ENCODE measurements at places on chromosomes 1 and 21.
A peak's percentile ranks its signal among the peaks of the same experiment; 100 is the strongest.

DNA sequence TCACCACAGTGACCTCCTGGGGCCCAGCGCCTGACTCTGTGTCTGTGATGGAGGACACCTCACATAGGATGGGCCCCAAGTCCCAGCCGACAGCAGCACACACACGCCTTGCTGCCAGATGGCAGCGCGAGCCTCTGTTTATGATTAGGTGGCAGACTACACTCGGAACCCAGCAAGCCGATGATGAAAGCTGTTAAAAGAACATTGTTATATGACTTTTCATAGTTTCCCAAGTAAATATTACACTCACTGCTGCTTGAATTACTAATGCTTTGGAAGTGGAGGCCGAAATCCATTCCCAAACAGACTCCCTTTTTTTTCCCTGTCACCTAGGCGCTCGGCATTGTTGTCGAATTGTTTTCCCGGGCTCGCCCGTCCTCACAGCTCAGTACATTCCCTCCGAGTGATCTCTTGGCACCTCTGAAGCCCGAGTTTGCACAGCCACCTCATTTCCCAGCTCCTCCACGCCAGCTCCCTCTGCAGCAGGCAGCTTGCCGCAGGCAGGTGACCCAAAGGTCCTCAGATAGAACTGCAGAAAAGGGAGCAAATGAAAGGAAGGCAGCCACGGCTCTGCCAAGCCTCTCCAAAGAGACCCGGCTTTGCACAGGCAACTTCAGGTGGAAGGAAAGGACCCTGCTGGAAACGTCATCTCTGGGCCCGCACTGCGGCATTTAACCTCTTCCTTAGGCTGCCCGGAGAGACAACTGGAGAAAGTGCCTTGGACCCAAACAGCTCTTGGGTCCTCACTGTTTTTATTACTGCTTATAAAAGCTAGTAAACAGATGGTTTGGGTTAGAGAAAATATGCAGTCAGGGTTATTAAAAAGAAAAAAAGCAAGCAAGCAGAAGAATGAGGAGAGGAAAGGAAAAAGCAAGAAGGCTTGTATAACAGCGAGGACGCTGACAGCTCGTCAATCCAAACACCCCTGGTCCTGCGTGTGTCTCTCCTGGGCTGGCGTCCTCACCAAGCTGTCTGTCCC is 72.2 kb upstream of the SLC25A33 start:
- no peak for DNase-seq

- peak; percentile 21 for DNase-seq
Observed at GRCh38 chr1:183218971-183219615, 33.0 kb downstream of the LAMC2 start.

- DNase-seq: no peak
Observed at GRCh38 chr1:223479718-223480425, 86.7 kb downstream of the CCDC185 start.

DNA sequence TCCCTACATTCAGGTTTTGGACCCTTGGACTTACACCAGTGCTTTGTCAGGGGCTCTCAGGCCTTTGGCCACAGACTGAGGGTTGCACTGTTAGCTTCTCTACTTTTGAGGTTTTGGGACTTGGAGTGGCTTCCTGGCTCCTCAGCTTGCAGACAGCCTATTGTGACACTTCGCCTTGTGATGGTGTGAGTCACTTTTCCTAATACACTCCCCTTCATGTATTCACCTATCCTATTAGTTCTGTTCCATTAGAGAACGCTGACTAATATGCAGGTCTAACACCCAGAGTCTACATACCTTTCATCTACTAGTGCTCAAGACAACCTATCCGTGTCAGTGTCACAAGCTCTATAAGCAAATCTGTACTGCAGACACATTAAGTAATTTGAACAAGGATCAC is 605.3 kb downstream of the KCNT2 start:
- peak; percentile 35 for DNase-seq

- no peak for DNase-seq
Observed at GRCh38 chr1:193141804-193142203, 20.0 kb downstream of the CDC73 start.

- DNase-seq: peak; percentile 12
Observed at GRCh38 chr1:236759252-236759859, 35.7 kb upstream of the MTR start.

- DNase-seq: no peak
Observed at GRCh38 chr1:22024485-22025367, 23.3 kb downstream of the CELA3A start.

DNA sequence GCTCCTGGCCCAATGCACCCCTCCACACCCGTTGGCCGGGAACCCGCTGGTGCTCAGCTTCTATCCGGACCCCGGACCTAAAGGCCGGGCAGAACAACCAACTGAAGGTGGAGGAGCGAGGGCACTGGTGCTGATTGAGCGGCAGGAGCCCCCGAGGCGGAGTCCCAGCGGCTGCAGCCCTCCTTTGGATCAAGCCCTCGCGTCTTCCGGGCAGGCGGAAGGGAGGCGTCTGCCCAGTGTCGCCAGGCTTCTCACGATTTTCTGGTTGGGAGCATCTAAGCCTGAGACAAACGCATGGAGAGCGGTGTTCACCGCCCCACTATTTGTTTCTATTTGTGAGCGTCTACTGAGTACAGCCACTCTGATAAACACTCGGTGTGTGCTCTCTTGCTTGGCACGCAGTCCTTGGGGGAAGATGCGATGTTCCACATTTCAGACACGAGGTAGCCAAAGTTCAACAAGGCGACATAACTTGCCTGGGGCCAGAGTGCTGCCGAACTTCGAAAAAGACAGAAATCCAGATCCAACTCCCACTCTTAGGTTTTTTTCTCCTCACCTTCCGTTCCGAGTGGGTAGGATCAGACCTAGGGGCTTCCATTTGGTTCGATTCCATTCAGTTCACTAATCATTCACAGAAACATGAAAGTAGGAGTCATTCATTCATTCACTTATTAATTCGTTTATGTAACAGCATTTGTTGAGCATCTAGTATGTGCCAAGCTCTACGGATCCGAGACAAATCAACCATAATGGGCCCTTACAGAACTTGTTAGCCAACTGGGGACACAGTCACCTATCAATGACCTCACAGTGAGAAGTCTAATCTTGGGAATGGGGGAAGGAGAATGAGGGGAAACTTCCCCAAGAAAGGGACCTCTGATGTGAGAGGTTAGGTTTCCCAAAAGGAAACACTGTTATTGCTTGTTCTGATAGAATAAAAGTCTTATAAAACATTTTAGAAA is 4.9 kb upstream of the DMRTA2 start:
- no peak for DNase-seq

DNA sequence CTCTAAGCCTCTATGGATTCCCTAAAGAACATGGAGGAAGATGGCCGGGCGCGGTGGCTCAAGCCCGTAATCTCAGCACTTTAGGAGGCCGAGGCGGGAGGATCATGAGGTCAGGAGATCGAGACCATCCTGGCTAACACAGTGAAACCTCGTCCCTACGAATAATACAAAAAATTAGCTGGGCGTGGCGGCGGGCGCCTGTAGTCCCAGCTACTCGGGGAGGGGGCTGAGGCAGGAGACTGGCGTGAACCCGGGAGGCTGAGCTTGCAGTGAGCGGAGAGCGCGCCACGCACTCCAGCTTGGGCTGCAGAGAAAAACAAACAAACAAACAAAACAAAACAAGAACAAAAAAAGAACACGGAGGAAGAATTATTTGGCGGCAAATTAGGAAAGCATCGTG is 5.8 kb upstream of the ZNF326 start:
- no peak for DNase-seq

DNA sequence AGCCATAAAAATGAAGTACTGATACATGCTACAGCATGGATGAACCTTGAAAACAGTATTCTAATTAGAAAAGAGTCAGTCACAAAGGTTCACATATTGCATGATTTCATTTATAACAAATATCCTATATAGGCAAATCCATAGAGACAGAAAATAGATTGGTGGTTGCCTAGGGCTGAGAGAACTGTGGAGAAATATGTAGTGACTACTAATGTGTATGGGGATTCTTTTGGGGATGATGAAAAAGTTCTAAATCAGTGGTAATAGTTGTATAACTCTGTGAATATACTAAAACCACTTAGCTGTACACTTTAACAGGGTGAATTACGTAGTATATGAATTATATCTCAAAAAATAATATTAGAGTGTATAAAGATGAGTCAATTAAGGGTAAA is 45.8 kb downstream of the RNF115 start:
- DNase-seq: no peak

GRCh38 chr1:225876900-225877510 is 5.2 kb downstream of the TMEM63A start:
- DNase-seq: no peak

DNA sequence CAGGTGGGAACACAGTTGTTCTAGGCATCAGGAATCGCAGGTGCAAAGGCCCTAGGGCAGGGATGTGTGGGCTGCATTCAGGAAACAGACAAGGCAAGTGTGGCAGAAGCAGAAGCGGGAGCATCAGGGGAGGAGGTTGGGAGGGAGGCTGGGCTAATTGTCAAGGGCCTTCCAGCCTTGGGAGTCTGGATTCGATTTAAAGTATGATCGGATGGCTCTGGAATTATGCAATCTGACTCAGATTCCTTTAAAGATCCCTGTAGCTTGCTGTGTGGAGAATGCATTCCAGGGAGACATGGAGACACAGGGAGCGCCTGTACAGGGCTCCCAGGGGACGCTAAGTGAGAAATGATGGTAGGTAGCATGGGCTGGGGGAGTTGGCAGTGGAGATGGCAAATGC is 86.5 kb downstream of the LACTBL1 start:
- no peak for DNase-seq

- DNase-seq: no peak
Observed at GRCh38 chr1:212864201-212864600, 6.1 kb downstream of the FLVCR1 start.

DNA sequence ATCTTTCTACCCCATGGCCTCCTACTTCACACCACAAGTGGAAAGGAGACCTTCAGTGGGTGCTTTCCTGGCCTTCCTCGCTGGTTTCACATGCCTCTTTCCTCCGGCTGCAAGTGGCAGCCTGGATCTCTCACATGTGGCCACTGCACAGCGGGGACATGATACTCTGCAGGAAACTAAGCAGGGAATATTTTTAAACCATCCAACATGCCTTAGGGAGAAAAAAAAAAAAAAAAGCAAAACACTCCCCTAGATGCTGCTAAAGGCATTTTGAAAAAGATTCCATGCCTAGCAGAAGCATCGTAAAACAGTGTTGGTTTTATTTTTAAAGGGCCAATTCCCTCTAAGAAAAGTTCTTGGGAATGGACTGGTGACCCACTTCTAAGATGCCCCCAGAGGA is 12.2 kb upstream of the GJA5 start:
- no peak for DNase-seq

GRCh38 chr1:6914706-6915105 is 129.5 kb downstream of the CAMTA1 start:
- DNase-seq: no peak

GRCh38 chr1:54606990-54607325 is 16.4 kb downstream of the FAM151A start:
- no peak for DNase-seq

- DNase-seq: no peak
Observed at GRCh38 chr1:86970938-86971337, 56.5 kb downstream of the HS2ST1 start.

DNA sequence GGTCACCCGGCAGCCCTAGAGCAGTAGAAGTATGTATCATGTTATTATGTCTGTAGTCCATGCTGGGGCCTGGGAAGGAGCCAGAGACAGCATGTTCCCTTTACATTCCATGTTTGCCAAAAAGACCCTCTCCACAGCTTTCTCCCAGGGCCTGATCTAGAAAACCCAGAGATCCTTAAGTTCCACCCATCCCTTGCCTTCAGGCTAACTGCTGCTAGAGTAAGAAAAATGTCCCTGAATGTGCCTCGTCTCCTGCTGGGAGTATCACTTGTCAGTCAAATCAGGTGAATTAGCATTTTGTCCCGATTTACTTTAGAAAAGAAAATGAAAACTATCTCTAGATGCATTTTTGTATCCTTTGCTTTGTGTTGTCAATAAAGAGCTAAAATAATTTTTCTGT is 13.3 kb upstream of the MRPS14 start:
- DNase-seq: no peak

DNA sequence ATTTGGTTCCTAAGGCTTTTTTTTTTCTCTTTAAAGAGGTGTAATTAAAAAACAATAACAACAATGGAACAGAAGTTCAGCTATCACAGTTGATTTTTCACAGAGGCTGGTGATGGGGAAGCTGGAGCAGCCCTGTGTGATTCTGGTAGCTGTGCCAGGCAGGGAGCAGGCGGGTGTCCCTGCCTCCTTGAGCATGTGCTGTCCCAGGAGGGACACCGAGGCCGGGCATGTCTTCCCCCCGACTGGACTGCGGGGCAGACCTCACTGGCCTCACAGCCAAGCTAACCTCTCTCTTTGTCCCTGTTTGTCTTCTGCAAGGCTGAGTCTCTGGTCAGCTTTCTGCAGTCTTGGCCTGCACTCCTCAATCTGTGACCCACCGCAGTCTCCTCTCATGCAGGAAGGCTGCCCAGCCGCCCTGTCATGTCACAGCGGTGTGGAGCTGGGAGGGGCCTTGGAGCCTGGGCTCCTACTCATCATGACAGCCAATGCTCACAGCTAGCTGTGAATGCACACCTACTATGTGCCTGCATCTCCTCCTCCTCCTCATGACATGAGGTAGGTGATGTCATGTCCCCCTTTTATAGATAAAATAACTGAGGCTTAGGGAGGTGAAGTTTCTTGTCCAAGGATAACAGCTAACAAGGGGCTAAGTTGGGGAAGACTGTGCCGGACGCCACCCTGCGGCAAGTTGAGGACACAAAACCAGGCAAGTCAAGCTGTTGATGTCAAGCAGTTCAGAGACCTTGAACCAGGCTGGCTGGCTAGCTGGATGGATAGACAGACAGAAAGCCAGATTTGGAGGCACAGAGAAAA is 10.3 kb upstream of the ACTL8 start:
- peak; percentile 18 for DNase-seq

- no peak for DNase-seq
Observed at GRCh38 chr1:237931581-237931980, 40.9 kb upstream of the ZP4 start.

- no peak for DNase-seq
Observed at GRCh38 chr1:236619398-236619797, 15.1 kb upstream of the HEATR1 start.

DNA sequence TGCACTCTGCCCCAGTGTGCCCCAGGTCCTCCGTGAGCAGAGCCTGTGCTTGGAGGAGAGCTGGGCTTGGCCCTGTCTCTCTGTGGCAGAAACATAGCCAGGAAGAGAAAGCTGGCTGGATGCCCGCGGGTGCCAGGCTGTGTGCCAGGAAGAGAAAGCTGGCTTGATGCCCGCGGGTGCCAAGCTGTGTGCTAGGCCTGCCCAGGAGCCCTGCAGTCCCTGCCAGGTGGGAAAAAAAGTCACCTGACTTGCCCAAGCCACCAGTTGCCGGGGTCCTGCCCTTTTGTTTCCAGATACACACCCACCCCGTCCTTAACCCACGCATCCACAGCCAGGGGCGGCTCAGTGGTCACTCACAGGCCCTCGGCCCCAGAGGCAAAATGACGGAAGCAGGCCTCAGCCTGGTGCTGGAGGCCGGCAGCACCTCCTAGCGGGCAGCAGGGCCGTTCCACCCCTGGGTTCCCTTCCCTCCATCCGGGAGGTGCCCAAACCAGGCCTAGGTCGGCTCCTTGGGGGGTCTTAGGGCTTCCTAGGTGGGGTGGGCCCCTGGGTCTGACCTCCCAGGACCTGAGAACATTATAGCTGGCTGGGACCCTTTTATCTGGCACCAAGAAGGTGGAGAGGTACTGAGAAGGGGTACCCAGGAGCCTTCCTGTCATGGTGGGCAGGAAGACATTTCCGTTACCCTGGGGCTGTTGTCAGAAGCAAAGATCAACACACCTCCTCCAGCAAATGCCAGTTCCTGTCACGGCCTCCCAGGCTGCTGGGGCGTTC is 9.1 kb downstream of the ITGB2 start:
- DNase-seq: peak; percentile 84
